ENCODE measurements at places on chromosomes 2 and 18. TPM values are rescaled to one million over a fixed set of nuclear protein-coding genes. Genes with fewer than 3 reads are reported as not detected.

DTNB gene
- polyA plus RNA-seq, result 24.3 TPM

ACVR1C gene
- polyA plus RNA-seq, result 1.6 TPM

CLK1 gene
- polyA plus RNA-seq, result 51.9 TPM

NCKAP5 gene
- not detected for polyA plus RNA-seq

INPP5D gene
- polyA plus RNA-seq, result 125 TPM

DNA sequence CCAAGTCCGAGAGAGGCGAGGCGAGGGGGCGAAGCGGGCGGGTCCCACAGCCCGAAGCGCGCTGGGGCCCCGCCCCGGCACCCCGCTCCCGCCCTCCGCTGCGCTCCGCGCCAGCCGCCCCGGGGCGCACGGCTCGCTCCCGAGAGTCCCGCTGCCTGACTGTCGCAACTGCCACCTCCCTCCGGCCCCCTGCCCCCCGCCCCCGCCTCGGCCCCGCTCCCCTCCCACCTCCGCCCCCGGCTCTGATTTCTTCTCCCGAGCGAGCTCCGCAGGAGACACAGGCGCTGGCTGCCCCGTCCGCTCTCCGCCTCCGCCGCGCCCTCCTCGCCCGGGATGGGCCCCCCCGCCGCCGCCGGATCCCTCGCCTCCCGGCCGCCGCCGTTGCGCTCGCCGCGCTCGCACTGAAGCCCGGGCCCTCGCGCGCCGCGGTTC lies at the start of gene WNT6:
WNT6 (plus strand) TSS at position 250 of the 432 bp plus-strand sequence. CDS start 233 bp downstream, outside the sequence.
- DNase-seq, result no peak

DNA sequence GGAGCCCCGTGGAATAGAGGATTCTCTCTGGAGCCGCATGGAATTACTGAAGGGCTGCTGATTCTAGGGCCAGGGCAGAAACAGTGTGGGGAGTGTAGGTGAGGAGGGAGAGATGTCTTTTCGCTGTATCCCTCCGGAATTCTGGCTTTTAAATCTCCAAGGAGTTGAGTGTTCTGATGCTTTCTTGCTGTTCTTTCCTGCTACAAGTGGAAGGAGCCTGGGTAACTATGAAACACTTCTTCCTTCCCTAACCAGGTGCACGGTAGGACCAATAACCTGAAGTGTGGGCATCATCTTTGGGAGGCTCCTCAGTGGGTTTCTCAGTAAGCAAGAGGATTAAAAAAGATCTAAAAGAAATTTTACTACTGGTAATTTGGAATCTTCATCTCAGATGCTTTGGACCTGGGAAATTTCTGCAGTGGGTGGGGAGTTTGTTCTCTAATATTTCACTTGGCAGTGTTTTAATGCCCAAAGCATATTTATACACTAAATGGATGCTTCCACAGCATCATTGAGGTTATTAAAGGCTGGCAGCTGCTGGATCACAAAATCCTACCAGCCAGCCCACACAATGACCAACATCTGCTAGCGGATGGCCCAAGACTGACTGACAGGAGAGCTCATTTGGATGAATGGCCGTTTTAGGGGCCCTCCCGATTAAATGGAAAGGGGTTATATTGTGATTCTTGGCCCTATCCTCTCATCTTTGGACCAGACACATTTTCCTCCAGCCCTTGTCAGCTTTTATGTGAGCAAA lies 2.1 kb downstream of the EML6 start:
- no peak for DNase-seq

DNA sequence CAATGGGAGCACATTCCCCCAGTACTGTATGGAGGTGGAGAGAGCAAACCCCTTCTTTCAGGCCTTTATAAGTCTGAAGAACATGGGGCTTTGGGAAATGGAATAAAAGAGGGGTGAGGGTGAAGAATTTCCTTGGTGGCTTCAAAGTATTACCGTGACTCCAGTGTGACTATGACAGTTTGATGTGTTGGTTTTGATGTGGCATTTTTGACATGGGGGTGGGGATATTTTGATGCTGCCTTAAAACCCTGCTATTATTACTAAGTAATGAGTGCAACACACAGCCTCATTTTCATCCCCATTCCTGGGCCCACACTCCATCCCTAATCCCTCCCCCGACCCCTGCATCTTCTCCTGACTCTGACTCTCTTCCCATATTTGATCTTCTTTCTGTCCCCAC lies 23.6 kb downstream of the QPCT start:
- DNase-seq, result peak; percentile 35

DNA sequence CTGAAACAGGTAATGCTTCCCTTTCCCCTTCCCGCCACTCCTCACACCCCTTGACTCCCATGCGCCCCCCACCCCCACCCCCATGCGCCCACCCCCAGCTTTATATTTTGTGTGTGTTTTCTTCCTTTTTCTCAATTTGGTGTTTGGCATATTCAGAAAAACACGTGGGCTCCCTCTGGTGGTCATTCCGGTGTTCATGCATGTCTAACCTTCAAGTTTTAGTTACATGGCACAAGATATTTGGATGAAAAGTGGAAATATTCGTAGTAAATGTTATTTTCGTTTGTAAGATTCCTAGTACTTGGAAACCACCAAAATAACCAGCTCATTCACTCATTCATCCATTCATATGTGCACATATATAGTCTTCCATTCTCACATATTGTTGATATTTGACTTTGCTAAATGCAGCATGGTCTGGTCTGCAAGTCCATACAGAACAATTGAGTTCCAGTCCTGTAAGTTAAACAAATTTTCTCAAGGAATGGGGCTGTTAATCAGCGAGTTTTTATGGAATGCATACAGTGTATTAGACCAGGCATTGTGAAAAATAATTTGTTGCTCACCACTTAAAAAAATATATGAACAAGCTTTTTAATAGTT lies 143.6 kb upstream of the MAP3K20 start:
- peak; percentile 41 for DNase-seq

DNA sequence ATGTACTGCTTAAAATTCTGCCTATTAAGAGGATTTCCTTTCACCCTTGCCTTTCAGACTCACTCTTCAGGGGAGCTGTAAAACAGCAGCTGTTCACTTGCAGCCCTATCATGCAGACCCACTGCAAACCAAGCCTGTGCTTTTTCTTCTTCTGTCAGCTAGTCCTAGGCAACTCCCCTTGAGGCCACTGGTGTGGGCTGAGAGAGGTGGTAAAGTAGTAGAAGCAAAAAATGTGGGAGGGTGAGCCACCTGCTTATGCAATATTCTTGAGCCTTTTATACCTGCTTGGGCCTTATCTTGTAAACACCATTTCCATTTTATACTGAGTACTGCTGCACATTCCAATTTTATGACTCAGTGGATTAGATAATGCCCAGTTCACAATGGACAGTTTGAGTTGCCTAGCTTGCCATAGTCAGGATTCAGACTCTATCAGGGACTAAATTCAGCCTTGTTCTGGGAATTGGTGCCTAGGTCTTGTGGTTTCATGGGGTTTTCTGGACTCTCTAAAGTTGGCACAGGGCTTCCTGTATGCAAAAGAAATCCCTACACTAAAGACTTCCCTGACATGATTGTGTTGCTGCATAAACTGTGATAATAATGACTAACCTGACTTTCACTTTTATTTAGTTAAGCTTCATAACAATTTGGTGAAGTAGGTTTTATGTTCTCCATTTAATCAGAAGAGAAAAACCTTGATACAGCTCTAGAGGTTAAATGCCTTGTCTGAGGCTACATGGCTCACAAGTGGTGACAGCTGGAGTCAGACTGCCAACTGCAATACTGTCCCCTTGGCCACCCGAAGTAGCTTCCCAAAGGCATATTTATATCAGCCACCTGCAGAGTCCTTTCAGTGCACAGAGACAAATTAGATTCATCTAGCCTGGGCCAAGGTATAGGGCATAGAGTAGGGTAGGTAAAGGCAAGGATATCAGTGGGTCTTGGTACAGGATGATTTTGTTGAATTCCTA lies 47.4 kb upstream of the KDM3A start:
- no peak for DNase-seq

- DNase-seq, result no peak
These were observed 887.3 kb upstream of the CRIM1 start for GRCh38 chr2:35468245-35468644.

Measured in CD4-positive, alpha-beta memory T cell (primary cell).